Fibroblast of villous mesenchyme (primary cell): ENCODE measurements at places on chromosomes 3 and 15.

- DNase-seq, result no peak
These were observed 183.4 kb upstream of the GADL1 start for GRCh38 chr3:31077826-31078225.

GRCh38 chr15:79898369-79898768 is 1.6 kb upstream of the MTHFS start:
- no peak for DNase-seq

DNA sequence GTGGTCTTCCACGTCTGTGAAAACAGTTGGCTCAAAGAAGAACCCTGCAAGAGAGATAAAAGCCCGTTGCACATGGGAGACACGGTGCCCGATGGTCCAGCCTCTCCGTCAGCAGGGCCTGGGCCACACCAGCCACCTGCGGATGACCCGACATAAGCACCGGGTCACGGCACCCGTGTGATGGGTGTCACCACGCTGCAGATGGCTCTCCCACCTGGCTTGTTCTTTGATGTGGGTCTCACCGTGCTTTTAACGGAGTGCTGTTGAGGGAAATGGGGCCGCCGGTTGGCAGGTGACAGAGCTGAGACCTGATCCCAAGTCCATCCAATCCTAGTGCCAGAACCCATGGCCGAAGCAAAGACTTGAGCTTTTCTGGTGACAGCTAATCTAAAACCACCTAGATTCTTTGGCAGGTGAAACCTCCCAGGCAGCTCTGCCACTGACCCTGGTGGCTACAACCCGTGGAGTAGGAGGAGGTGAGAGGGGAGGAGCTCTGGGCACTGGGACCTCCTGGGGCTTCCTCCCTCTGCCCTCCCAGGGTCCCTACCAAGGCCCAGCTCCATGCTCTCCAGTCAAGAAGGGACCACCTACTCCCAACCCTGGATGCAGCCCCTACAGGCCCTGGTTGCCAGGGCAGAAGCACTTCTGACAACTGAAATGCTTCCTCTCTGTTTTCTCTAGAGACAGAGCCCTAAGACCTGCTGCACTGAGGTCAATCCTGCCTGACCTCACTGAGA is 23.4 kb upstream of the SLC41A3 start:
- no peak for DNase-seq

GRCh38 chr3:127903611-127904375 is 11.2 kb upstream of the KBTBD12 start:
- DNase-seq, result no peak

DNA sequence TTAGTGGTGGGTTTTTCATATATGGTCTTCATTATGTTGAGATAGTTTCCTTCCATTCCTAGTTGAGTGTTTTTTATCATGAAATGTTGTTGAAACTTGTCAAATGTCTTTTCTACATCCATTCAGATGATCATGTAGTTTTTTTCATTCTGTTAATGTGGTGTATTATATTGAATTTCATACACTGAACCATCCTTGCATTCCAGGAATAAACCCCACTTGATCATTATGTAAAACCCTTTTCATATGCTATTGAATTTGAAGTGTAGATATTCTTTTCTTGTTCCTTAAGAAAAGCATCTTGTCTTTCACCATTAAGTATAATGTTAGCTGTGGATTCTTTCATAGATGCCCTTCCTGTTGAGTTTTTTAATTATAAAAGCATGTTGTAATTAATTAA is 42.9 kb downstream of the PIAS1 start:
- no peak for DNase-seq

DNA sequence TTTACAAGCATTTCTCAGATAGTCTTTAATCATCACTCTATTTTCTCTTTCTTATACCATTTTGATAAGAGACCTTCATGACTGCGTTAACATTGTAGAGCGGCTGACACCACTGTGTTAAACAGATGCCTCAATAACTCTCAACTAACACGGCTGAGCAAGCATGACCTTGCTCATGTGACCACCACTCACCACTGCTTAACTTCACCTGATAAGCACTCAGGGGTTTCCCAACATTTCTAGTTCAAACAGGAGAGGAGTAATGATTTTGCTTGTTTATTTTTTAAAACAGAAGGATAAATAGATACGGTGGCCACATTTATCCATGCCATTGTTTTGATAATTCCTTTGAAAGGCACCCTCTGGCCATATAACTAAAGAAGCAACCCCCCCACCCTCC is 37.7 kb upstream of the TMEM45A start:
- DNase-seq, result no peak

GRCh38 chr3:123036352-123037014 is 8.9 kb upstream of the SEMA5B start:
- peak; percentile 82 for DNase-seq

- DNase-seq, result no peak
These were observed 166.5 kb upstream of the TMCO5A start for GRCh38 chr15:37767841-37768455.

GRCh38 chr3:161070252-161070930 is 34.8 kb downstream of the B3GALNT1 start:
- DNase-seq, result no peak

DNA sequence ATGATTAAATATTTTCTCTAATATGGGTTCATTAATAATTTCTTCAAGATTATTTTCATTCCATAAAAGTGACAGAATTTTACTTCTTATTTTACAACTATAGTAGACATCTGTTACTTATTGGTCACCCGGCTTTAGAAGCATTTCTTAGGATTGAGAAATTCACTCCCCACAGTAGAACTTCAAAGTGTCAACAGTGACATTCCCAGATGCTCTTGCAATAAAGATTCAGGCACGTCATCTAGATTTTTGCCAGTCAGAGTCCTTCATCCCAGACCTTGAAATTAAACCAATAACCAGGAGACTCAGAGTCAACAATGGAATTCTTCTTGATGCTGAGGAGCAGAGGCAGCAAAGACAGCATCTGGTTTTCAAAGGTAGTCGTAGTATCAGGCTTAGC is 190.8 kb downstream of the VGLL3 start:
- peak; percentile 54 for DNase-seq

- no peak for DNase-seq
These were observed 160.6 kb upstream of the IQSEC1 start for GRCh38 chr3:13233487-13234485.

DNA sequence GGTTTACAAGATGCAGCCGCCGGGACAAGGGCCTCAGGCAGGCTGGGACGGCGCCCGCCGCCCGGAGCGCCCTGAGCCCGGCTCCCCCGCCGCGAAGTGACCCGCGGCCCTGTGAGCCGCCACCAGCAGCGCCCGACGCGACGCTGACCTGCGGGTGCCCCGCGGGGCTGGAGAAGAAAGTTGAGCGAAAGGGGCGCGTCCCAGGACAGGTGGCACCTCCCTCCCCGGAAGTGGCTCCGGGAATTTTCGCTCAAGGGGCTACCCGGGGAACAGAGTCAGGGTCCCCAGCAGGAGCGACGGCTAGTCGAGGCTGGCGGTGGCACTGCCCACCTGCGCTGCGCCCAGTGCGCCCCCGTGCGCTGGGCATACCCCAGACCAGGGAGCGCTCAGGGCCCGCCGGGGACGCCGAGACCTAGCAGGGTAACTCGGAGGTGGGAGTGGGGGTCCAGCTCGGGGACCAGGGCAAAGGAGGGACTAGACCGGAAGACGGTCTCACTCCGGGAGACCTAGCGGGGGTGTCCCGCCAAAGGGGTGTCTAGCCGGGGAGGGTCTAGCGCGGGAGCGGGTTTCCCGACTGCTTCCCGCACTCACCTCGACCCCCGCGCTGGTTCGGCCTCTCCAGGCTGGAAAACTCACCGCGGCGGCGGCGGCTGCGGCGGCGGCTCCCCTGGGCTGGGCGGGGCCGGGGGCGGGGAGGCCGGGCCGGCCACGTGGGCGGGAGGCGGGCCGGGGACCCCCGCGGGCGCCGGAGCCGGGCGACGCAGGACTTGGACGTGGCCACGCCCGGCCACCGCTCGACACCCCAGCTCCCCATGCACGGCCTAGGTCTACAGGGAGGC is 18.4 kb downstream of the SPATA12 start:
- DNase-seq, result no peak

DNA sequence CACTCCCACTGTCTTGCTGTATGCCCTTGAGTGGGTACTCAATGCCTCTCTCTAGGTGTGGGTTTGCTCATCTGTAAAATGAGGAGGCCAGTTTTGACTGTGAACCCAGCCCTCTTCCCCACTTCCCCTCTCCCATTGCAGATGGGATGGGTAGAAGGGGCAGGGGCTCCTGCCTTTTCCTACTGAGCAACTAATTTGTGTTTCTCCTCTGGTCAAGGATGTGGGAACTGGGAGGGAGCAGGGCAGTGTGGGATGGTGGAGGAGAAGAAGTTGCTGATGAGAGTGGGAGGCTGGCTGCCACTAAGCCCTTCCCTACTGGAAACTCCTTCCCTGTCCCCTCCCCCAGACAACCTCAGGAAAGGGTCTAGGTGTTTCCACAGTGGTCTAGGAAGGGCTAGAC is 20.1 kb upstream of the ANKDD1A start:
- no peak for DNase-seq

GRCh38 chr3:100360757-100361496 is 26.4 kb downstream of the NIT2 start:
- DNase-seq, result no peak
